ENCODE measurements at places on chromosomes 6 and 20.

DNA sequence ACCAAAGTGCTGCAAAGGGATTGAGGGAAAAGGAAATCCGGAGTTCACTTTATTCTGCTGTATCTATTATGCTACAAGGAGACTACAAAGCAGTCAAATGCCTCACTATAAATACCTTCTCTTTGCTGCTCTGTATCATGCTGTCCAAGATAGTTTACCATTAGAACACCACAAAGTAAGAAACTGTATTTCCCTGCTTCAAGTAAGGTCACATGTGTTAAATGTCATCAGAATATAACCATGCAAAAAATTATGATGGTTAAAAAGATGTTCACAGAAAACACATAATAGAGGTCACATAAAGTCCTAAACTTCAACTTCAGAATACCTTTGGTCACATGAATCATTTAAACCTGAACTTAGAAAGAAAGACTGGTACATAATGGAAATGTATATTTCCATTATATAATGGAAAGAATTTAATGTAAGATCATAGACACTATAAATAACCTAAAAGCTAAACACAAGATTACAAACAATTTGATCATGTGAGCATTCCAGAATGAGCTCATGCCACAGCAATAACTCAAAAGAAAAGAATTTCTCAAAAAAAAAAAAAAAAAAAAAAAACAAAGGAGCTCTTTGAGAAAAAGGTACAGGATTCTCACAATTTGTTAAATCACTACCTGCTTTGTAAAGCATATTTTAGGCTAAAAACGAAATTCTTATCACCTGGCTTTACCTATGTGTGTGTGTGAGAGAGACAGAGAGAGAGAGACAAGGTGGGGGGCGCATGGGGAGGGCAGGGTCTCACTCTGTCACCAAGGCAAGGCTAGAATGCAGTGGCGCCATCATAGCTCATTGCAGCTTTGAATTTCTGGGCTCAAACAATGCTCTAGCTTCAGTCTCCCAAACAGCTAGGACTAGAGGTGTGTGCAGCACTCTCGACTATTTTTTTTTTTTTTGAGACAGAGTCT lies 58.7 kb downstream of the KIF13A start:
- H3K27ac ChIP-seq, result no peak overlapping the region
- peaks cover 10% of the 10 kb centered on the region for H3K4me1 ChIP-seq
- no peaks in the 10 kb centered on the region for H3K36me3 ChIP-seq
- DNase-seq, result no peak
- no peaks in the 10 kb centered on the region for H3K27me3 ChIP-seq

DNA sequence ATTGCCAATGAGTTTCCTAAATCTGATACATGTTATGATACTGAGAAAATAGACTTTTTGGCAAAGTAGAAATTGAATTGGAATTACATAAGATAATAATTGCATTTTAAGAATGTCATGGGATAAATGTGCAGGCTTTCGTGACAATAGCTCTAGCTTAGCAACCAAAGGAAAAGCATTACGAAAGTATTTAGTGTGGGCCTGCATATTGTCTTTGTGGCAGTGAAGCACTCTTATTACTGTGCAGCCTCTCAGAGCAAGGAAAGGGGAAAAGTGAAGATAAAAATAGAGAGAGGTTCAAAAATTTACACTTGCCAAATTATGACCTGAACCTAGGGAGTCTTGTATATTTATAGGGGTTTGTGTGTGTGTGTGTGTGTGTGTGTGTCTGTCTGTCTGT lies 12.6 kb upstream of the DEFB113 start:
- H3K27ac ChIP-seq, result no peak overlapping the region
- H3K4me1 ChIP-seq, result no peaks in the 10 kb centered on the region
- H3K27me3 ChIP-seq, result no peaks in the 10 kb centered on the region
- no peak for DNase-seq
- no peak overlapping the region for H3K4me3 ChIP-seq
- H3K36me3 ChIP-seq, result no peaks in the 10 kb centered on the region

GRCh38 chr6:30810813-30811339 lies 66.5 kb upstream of the IER3 start:
- H3K4me3 ChIP-seq, result no peak overlapping the region
- H3K4me1 ChIP-seq, result peaks cover 22% of the 10 kb centered on the region
- H3K27me3 ChIP-seq, result no peaks in the 10 kb centered on the region
- H3K36me3 ChIP-seq, result no peaks in the 10 kb centered on the region
- no peak for DNase-seq

GRCh38 chr20:45957021-45957941 lies 14.7 kb downstream of the ZNF335 start:
- H3K4me3 ChIP-seq, result no peak overlapping the region
- DNase-seq, result no peak
- H3K4me1 ChIP-seq, result no peaks in the 10 kb centered on the region

GRCh38 chr6:5567352-5567751 lies 306.0 kb downstream of the FARS2 start:
- H3K4me3 ChIP-seq, result no peak overlapping the region
- no peak for DNase-seq
- H3K27ac ChIP-seq, result no peak overlapping the region
